ENCODE measurements at places on chromosomes 2 and 18. TPM values are rescaled to one million over a fixed set of nuclear protein-coding genes. Genes with fewer than 3 reads are reported as not detected.

The RGPD3 gene
- 0.52 TPM for total RNA-seq

The MC5R gene
- 1.6 TPM for total RNA-seq

The NT5DC4 gene
- total RNA-seq = not detected

The INHBB gene
- total RNA-seq = 1.0 TPM

The TCF4 gene
- total RNA-seq = 205 TPM

The MEP1B gene
- total RNA-seq = not detected

The AKAIN1 gene
- not detected for total RNA-seq

The ZNF804A gene
- under 0.01 TPM for total RNA-seq

The EFHD1 gene
- total RNA-seq = 2.1 TPM

The ST6GAL2 gene
- total RNA-seq = 3.1 TPM

The LAMA3 gene
- total RNA-seq = 8.4 TPM

The RAB31 gene
- total RNA-seq = 16.7 TPM

The ANKRD30BL gene
- not detected for total RNA-seq

The ERFE gene
- 4.2 TPM for total RNA-seq

The FBLN7 gene
- total RNA-seq = 9.9 TPM

The TIGD1 gene
- 3.7 TPM for total RNA-seq

The RAX gene
- not detected for total RNA-seq

The MDH1B gene
- not detected for total RNA-seq

The RNU2-63P gene
- total RNA-seq = not detected

The REG3G gene
- total RNA-seq = not detected

The GCG gene
- 5.2 TPM for total RNA-seq

The SH2D6 gene
- not detected for total RNA-seq

The CPLX4 gene
- not detected for total RNA-seq

The SPOPL gene
- total RNA-seq = 9.4 TPM

The ADAM17 gene
- 20.4 TPM for total RNA-seq

The GPR35 gene
- total RNA-seq = 1.0 TPM

The CNGA3 gene
- 0.52 TPM for total RNA-seq

The LOXHD1 gene
- total RNA-seq = 1.6 TPM

The NR4A2 gene
- total RNA-seq = 0.52 TPM

The ANKAR gene
- total RNA-seq = 31.8 TPM

The TMEM37 gene
- 2.1 TPM for total RNA-seq

The L3MBTL4 gene
- 5.2 TPM for total RNA-seq

The RAB17 gene
- total RNA-seq = 1.0 TPM

The ZNF532 gene
- 69.4 TPM for total RNA-seq

The REEP1 gene
- total RNA-seq = 24.0 TPM

The C1QL2 gene
- not detected for total RNA-seq

The ALPG gene
- total RNA-seq = not detected

The ABCB11 gene
- total RNA-seq = not detected

The CLHC1 gene
- total RNA-seq = 20.4 TPM

The FNDC4 gene
- total RNA-seq = 5.2 TPM

The RNF125 gene
- 9.4 TPM for total RNA-seq

The CYS1 gene
- total RNA-seq = 4.7 TPM

The CIB4 gene
- total RNA-seq = not detected

The SPATA3 gene
- total RNA-seq = not detected

The ZBTB7C gene
- 2.6 TPM for total RNA-seq

The TOGARAM2 gene
- total RNA-seq = 0.52 TPM
